Ovary (tissue), 10 donors: ENCODE measurements at places on chromosomes 7 and 10. TPM values are rescaled to one million over a fixed set of nuclear protein-coding genes. Genes with fewer than 3 reads are reported as not detected.
A peak's percentile ranks its signal among the peaks of the same experiment; 100 is the strongest.

Gene SYCE1
- total RNA-seq, result not detected

Gene SH2D4B
- not detected for total RNA-seq

Gene NAT16
- not detected for total RNA-seq

Gene AKR1B1
- 80.8 TPM for total RNA-seq

Gene CCDC146
- 37.3 TPM for total RNA-seq

Gene KCNIP2
- total RNA-seq, result 6.8 TPM

Gene CHAT
- total RNA-seq, result not detected

Gene ANKRD1
- total RNA-seq, result not detected

Gene TRIM8
- 120 TPM for total RNA-seq

Gene LRRC17
- total RNA-seq, result 145 TPM

Gene ITPRID1
- total RNA-seq, result not detected

GRCh38 chr7:91847231-91847630, 33.3 kb downstream of the MTERF1 start:
- DNase-seq, result no peak

GRCh38 chr7:151984612-151985011, 28.4 kb downstream of the GALNTL5 start:
- DNase-seq, result no peak

- DNase-seq, result no peak
Observed at GRCh38 chr7:6026011-6026819, 5.0 kb upstream of the ANKRD61 start.

DNA sequence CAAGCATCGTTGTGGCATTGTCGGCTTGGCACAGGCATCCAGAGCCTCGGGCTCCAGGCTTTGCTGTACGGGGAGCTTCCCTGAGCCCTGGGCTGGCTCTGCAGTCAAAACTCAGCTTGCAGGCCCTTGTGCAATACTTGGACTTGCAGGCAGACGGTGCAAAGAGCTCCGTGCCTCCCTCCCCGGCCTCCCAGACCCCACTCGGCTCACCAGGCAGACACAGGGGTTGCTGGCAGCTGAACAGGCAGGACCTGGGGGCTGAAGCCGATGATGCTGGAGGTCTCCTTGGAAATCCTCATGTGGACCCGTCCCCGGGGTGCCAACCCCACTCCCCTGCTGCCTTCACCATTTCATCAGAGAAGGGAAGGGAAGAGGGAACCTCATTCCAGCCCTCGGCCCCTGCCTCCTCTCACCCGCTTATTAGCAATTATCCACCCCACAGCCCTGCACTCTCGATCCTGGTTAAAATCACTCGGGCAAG, 59.6 kb upstream of the GNA12 start:
- no peak for DNase-seq

DNA sequence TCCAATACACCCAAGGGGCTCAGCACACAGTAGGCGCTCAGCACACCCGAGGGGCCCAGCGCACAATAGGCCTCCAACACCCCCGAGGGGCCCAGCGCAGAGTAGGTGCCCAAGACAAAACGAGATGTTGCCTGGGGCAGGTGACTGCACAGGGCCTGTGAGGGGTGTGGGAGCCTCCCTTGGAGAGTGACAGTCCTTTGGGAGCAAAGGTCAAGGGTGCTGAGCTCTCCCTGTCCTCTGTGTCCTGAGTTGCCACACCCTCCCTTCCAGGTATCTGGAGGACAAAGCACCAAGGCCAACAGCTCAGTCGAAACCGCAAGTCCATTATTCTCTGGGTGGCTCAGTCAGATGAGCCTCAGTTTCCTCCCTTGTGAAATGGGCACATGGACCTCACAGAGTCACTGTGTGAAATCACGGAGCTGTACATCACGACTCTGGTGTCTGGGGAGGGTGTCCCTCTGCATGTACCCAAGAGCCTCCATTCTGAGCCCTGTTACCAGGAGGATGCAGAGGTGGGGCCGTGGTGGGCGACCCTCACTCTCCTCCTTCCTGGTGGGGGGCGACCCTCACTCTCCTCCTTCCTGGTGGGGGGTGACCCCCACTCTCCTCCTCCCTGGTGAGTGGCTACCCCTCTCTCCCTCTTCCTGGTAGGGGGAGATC, 81.3 kb downstream of the FOXL3 start:
- peak; percentile 16 for DNase-seq

DNA sequence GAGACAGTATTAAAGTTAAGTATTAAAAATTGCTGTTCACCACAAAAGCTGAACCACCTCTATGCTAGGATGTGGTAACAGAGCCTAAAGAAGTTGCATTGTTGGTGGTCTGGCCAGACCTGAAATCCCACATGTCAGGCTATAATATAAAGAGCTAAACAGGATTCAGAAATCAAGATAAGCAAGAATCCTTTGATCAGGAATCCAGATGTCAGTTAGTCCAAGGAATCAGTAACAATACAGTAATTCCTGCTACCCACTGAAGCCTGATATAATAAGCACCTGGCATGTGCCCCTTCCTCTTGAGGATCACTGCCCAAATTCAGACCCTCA, 48.9 kb downstream of the ZNF277 start:
- no peak for DNase-seq

- DNase-seq, result no peak
Observed at GRCh38 chr7:44182827-44183226, 6.4 kb downstream of the GCK start.

GRCh38 chr10:70985824-70986622, 97.7 kb upstream of the PCBD1 start:
- DNase-seq, result no peak

DNA sequence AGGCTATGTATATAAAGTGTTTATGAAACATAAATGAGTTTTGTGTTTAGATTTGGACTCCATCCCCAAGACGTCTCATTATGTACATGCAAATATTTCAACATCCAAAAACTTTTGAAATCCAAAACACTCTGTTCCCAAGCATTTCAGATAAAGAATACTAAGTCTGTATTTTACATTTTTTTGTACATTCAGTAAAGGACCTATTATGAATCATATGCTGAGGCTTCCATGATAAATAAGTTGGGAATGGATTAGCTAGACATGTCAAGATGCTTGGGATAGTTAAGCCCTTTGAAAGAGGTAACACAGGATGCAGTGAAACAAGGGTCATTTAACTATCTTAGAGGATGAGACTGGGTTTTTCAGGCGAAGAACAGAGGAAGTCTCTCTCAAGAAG, 262.9 kb downstream of the SNX13 start:
- DNase-seq, result no peak

DNA sequence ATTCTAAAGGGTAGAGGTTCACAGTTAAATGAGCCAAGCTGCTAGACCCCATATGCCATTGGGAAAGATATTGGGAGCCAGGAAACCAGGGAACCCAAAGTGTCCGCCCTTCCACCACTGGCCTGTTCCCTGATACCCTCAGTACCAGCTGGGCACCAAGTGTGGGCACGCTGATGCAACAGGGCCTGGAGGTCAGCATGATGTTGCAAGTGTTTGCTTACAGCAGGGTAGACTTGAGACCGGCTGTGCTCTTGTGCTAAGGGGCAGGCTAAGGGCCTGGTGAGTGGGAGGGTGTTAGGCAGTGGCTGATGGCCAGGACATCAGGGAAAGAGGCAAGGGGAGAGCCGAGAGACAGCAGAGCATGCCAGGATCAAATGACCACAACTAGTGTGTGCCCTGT, 21.0 kb upstream of the MYL7 start:
- no peak for DNase-seq

DNA sequence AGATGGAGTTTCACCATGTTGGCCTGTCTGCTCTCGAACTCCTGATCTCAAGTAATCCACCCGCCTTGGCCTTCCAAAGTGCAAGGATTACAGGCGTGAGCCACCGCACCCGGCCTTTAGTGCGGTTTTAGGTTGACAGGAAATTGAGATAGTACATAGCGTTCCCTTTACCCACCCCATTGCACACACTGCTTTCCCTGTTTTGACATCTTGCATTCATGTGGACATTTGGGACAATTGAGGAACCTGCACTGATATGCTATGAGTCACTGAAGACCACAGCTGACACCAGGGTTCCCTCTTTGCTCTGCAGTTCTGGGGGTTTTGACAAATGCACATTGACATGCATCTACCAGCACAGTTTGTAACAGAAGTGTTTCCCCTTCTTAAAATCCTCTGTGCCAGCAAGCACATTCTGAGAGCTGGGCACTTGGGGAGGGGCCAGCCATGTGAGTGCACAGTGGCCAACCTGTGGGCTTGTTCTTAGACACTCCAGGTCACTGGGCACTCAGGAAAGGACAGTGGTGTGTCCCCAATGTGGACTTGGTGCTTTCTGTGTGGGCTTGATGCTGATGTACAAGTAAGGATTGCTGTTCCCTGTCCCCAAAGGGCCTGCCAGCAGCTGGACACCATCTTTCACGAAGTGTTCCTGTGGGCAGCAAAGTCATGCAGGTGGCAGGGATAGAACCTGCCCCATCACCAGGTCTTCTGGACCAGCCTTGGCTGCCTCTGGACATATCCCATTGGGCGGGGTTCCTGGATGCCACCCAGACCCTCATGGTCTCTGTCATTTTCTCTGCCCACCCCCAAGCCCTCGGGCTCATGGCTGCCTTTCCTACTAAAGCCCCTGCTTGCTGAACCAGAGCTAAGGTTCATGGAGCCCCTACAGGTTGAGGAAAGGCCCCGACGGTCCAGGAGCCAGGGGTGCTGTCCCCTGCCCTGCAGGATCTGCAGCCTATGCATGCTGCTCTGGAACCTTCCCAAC, 579.8 kb downstream of the GLRX3 start:
- no peak for DNase-seq

GRCh38 chr7:128121711-128122530, 90.7 kb upstream of the LRRC4 start:
- peak; percentile 51 for DNase-seq

- no peak for DNase-seq
Observed at GRCh38 chr7:17139081-17139480, 159.4 kb upstream of the AHR start.

- no peak for DNase-seq
Observed at GRCh38 chr10:119669331-119669730, 18.2 kb downstream of the BAG3 start.

- no peak for DNase-seq
Observed at GRCh38 chr7:134940729-134941128, 45.6 kb upstream of the AGBL3 start.

GRCh38 chr7:42720991-42721796, 190.7 kb downstream of the C7orf25 start:
- DNase-seq, result no peak

DNA sequence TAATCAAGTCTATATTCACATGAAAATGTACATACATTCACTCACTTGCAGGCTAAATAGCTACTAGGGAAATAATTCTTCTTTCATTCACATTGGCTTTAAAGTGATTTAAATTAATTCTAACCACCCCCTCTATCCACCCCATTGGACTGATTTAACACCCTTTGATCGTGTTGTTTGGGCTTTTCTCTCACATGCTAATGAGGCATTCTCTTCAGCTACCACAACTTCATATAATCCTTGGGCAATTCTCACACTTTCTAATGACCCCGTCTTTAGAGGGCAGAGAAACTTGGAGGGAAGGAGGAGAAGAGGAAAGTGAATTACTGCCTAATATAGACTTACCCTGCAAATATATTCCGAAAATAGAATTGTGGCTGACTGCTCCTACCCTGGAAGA, 24.6 kb downstream of the GRM3 start:
- DNase-seq, result no peak

- DNase-seq, result no peak
Observed at GRCh38 chr10:101114646-101115045, 16.5 kb upstream of the TLX1 start.

- peak; percentile 81 for DNase-seq
Observed at GRCh38 chr7:28955718-28956607, 2.2 kb downstream of the TRIL start.

GRCh38 chr7:343227-343822, 53.4 kb downstream of the FOXL3 start:
- DNase-seq, result no peak

DNA sequence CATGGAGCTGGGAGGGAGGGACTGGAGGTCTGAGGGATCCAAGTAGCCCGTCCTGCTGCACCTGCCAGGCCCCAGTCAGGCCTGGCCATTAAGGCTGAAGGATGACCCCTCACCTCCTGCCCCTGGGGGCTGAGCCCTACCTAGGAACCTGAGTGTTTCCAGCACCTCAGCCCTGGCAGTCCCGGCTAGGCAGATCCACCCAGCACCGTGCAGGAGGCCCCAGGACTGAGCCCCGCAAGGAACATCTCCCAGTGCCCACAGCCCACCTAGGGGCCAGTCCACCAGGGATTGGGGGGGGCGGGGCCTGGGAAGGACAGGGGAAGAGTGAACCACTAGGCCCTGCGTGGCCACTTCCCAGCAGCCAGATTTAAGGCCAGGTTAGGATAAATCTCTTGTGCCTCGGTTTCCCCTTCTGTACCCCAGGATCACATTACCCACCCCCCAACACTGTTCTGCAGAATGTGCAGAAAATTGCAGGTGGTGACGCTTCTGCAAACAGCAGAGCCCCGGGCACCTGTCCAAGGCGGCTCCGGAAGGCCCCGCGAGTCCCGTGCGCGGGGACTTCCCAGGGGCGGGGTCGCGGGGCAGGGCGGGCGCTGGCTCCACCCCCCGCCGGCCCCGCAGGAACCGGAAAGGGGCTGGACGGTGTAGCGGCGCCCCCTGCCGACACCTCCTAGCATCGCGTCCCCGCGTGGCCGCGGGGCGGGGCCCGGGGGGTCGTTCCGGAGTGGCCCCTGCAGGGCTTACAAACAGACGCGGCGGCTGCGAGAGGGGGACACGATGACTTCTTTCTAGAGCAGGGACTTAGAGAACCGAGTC, 55.9 kb downstream of the PWWP2B start:
- peak; percentile 89 for DNase-seq

- peak; percentile 73 for DNase-seq
Observed at GRCh38 chr10:13717936-13718772, 131.4 kb downstream of the PRPF18 start.

GRCh38 chr10:111539246-111539645, 462.4 kb downstream of the ADRA2A start:
- DNase-seq, result no peak

DNA sequence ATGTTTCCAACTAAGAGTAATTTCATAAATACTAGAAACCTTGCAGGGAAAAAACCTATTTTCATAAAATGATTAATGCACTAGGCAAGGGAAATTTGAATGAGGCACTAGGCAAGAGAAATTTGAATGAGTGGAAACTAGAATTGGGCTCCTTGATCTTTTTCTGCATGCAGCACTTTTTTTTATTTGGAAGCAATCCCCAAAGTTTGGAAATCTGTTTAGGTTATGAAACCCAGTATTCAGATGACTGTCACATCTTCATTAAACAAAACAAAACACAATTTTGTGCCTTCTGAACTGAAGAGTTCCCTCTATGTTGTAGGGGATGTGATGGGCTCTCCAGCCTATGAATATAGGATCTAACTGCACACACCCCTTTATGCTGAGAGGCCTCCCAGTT, 201.9 kb downstream of the BAMBI start:
- no peak for DNase-seq

- DNase-seq, result no peak
Observed at GRCh38 chr10:103696411-103697145, 158.8 kb downstream of the SH3PXD2A start.

- peak; percentile 34 for DNase-seq
Observed at GRCh38 chr7:47539398-47540052, 42.4 kb downstream of the TNS3 start.
